ENCODE measurements at places on chromosomes 7 and 10.

GRCh38 chr7:138460176-138460648, at the start of gene TRIM24:
TRIM24 (plus strand) TSS chr7:138460259; CDS start chr7:138460549, 290 bp downstream.
- DNase-seq = no peak

DNA sequence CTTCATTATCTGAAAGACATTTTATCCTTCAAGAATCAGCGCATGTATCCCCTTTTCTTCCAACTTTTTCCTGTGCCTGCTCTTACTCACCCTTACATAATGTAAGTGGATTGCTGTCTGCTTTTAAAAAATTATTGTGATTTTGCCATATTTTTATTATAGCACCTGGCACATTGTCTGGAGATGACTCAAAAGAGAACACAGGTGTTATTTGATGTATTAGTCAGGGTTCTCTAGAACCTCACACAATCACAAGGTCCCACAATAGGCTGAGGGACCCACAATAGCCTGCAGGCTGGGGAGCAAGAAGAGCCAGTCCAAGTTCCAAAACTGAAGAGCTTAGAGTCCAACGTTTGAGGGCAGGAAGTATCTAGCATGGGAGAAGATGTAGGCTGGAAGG, 390.0 kb downstream of the EXOC4 start:
- no peak for DNase-seq

DNA sequence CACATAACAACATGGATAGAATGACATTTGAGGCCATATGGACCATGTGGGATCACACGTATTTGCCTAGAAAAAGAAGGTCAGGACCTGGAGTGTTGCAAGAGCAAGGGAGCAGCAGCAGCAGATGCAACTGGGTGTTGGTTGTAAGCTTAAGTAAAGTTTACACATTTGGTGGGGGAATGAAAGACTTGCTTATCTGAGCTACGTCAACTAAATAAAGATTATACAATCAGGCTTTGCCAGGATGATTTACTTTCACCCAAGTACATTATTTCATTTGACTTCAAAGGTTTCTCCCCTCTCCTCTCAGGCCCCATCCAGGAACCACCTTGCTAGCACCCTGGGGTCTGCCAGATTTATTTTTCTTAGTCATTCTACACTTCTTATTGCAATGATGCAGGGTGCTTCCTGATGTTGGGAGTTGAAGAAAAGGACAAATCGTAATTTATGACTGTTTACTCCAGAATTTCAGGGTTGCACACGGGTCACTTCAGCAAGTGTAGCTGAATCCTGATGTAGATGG, 591.9 kb upstream of the IGFBP3 start:
- DNase-seq = no peak

GRCh38 chr7:47452715-47453092, 129.2 kb downstream of the TNS3 start:
- DNase-seq = no peak

DNA sequence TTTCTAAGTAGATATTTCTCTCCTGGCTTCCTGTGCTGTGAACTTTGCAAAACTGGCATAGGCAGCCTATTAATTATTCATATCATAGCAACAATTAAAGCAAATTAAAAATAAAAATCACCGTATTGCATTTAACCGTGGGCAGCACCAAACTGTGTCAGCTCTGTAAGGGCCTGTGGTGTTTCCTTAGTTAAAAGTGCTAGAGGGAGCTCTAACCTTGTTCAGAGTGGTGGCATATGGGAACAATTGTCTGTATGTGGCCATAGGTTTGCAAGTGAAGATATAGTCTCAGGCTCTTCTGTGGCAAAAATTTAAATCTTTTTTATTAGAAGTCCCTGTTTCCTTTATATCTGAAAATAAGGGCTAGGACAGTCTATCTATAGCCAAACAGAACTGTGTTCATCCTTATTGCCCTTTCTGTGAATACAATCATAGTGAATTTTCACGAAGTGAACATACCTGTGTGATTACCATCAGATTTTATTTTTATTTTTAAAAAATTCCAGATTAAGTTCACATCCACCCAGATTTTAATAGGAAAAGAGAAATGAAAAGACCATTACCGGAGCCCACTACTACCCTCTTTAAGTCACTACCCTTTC, 92.6 kb downstream of the POLL start:
- DNase-seq = no peak

- no peak for DNase-seq
These were observed 40.7 kb upstream of the BET1 start for GRCh38 chr7:94044806-94045205.
